ENCODE measurements at places on chromosomes 5 and 9. TPM values are rescaled to one million over a fixed set of nuclear protein-coding genes. Genes with fewer than 3 reads are reported as not detected.

DNA sequence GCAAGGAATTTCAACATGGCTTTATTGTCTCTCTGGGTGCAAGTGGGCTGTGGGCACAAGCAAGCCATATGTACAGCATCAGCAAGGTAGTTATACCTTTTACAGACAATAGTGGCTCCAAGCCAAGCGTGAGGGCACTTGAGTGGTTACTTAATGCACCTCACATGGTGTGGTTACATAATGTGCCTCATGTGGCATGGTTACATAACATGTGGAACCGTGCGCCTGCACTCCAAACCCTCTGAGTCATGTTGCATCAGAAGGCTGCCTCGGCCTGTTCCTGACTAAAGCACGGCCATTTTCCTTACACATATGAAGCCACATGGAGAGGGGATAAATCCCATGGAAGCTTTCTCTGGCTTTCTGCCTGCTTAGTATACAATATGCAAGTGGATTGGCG is 150.9 kb downstream of the OSTF1 start:
- no peaks in the 10 kb centered on the region for H3K4me1 ChIP-seq
- H3K27me3 ChIP-seq, result no peaks in the 10 kb centered on the region

DNA sequence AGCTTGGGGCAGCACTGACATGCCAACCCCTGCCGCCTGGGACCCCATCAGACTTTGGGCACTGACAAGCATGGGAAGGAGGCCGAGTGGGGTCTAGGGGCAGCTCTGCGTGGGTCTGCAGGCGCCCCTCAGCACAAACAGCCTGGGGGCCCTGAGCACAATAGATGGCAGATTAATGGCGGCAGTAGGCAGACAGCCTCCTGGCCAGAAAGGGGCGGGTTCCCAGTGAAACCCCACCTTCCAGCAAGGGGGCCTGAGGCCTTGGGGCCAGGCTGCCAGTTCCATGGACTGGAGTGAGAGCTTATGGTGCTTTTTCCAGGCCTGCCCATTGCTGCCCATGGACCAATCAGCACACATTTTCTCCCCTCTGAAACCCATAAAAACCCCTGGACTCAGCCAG is 2031.2 kb downstream of the EFNA5 start:
- no peaks in the 10 kb centered on the region for H3K27me3 ChIP-seq
- no peaks in the 10 kb centered on the region for H3K4me1 ChIP-seq
- H3K27ac ChIP-seq, result no peak overlapping the region
- H3K36me3 ChIP-seq, result no peaks in the 10 kb centered on the region
- no peak overlapping the region for H3K4me3 ChIP-seq
- DNase-seq, result no peak

Gene TEX48
- total RNA-seq, result not detected

Gene SUSD1
- 34.8 TPM for total RNA-seq

- no peak for DNase-seq
- H3K27ac ChIP-seq, result no peak overlapping the region
- no peaks in the 10 kb centered on the region for H3K27me3 ChIP-seq
- no peaks in the 10 kb centered on the region for H3K36me3 ChIP-seq
Observed at GRCh38 chr5:17289681-17290539, 72.5 kb downstream of the BASP1 start.

DNA sequence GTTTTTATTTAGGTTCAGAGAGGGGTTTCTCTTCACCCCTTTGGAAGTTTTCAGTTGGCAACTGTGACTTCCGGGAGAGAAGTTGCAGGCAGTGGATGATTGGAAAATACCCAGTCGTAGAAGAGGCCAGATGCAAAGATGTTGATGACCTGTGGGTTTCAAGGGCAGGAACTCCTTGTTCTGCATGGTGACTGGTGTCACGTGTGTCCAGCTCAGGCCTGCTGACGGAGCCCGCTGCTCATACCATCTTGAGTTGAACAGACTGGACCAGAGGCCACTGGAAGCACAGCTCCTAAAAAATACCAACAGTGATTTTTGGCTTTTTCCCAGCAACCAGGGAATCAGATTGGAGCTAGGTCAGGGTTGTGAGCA is 243.9 kb upstream of the KLF4 start:
- peaks cover 11% of the 10 kb centered on the region for H3K4me1 ChIP-seq
- H3K36me3 ChIP-seq, result no peaks in the 10 kb centered on the region
- peak overlapping the region; percentile 44 for H3K27ac ChIP-seq
- H3K27me3 ChIP-seq, result no peaks in the 10 kb centered on the region

Gene MARVELD2
- total RNA-seq, result 30.1 TPM

Gene EIF4E1B
- total RNA-seq, result 1.6 TPM

DNA sequence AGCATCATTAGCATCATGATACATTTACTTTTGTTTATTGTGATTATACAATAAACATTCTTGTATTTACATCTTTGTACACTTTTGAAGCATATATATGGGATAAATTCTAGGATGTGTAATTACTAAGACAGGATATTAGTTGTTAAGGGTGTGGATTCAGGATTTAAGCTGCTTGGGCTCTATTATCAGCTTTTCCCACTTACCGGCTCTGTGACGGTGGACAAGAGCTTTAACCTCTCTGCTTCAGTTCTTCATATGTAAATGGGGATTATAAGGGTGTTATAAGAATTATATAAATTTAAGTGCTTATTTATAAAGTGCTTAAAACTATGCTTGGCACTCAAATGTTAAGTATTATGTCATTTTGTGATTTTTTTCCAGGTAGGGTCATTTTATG is 131.1 kb downstream of the FER start:
- DNase-seq, result no peak
- H3K36me3 ChIP-seq, result no peaks in the 10 kb centered on the region
- no peaks in the 10 kb centered on the region for H3K27me3 ChIP-seq
- no peaks in the 10 kb centered on the region for H3K4me1 ChIP-seq

DNA sequence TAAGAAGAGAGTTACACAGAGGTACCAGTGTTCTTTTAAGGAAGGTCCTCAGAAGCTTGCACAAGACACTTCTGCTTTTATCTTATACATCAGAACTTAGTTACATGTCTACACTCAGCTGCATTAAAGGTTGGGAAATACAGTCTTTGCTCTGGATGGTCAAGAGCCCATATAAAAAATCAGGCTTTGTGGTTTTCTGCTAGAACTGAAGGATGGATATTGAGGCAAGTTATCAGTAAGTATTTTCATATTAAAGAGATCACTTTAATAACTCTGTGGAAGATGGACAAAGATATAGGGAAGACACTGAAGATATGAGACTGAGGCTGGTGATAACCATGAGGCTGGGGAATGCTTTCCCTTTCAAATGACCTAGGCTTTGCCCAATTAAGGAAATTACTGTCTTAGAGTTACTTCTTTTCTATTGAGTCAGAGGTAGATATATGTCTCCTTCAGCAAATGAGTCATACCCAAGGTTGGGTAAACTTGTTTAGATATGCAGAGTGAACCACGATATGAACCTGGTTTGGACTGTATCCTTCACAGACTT is 87.0 kb upstream of the TNC start:
- no peak for DNase-seq
- H3K4me3 ChIP-seq, result no peak overlapping the region
- no peaks in the 10 kb centered on the region for H3K4me1 ChIP-seq
- H3K36me3 ChIP-seq, result no peaks in the 10 kb centered on the region

DNA sequence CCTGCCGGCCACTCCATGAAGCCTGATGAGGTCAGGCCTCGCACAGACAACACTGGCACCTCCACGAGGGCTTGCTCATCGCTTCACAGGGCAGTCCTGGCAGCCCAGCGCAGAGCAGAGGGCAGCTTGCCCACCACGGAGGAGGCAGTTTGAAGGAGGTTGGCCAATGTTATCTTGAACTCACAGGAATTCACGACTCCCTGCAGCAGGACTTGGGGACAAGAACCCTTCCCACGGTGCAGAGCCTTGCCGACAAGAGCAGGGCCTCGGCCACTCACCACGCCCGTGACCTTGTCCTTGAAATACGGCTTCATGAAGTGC is 5.0 kb downstream of the SNAPC4 start:
- no peak overlapping the region for H3K27ac ChIP-seq
- H3K4me1 ChIP-seq, result peaks cover 12% of the 10 kb centered on the region
- H3K27me3 ChIP-seq, result no peaks in the 10 kb centered on the region
- DNase-seq, result no peak
- no peak overlapping the region for H3K4me3 ChIP-seq

DNA sequence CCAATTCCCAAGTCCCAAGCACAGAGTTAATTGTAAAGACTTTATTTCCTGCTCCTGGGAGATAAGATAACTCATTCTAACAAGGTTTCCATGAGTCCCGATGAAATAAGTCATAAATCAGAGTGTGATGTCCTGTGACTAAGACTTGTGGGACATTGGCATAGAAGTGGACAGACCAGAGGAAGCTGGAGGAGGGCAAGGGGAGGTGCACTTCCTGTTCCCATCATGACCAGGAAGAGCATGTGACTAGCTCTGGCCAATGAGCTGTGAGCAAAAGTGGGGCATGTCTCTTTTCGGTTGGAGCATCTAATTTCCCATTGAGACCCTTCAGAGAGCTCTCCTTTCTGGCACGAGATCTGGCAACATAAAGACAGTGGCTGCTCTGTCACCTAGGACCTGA is 100.4 kb downstream of the ZNF354C start:
- no peaks in the 10 kb centered on the region for H3K4me1 ChIP-seq
- no peaks in the 10 kb centered on the region for H3K27me3 ChIP-seq
- no peak overlapping the region for H3K4me3 ChIP-seq
- DNase-seq, result no peak
- H3K27ac ChIP-seq, result no peak overlapping the region
- no peaks in the 10 kb centered on the region for H3K36me3 ChIP-seq

- no peak overlapping the region for H3K27ac ChIP-seq
- no peaks in the 10 kb centered on the region for H3K4me1 ChIP-seq
- H3K36me3 ChIP-seq, result peaks cover 7% of the 10 kb centered on the region
- no peak overlapping the region for H3K4me3 ChIP-seq
Observed at GRCh38 chr9:97293207-97293721, 14.2 kb upstream of the CCDC180 start.

Gene DMRT2
- total RNA-seq, result 0.74 TPM

GRCh38 chr5:133534566-133534965 is 77.8 kb downstream of the FSTL4 start:
- no peaks in the 10 kb centered on the region for H3K27me3 ChIP-seq
- H3K4me3 ChIP-seq, result no peak overlapping the region
- no peaks in the 10 kb centered on the region for H3K4me1 ChIP-seq
- H3K27ac ChIP-seq, result no peak overlapping the region
- DNase-seq, result no peak

DNA sequence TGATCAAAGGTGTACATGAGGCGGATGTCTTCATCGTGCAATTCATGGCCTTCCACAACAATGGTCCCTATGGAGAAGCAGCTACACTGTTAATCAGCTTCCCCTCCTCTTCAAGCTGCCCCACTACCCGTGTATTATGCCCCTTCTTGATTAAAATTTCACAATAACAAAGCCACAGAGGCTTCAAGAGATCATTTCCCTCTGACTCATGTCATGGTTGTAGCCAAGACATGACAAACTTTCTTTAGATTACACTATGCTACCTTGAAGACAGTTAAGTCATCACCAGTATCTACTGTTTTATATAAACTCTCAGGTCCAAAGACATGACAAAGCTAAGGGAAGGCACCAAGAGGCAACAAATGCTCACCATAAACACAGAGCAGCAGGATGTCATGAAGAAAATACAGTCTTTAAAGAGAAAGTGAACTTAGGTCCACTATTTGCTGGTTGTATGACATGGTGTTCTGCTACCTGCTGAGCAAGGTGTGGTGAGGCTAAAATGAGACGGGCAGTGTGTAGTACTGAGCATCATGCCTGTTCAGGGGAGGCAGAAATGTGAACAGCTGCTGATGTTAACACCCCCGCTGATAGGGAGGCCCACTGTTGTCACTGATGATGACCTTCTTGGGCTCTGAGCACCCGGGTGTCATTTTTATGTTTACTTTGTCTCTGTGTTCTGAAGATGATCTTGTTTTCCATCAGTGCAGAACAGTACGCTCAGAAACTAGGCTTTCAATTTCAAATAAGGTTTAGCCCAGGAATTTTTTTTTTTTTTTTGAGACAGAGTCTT is 48.3 kb downstream of the IARS1 start:
- no peaks in the 10 kb centered on the region for H3K4me1 ChIP-seq
- H3K36me3 ChIP-seq, result peaks cover 44% of the 10 kb centered on the region
- no peak for DNase-seq
- no peak overlapping the region for H3K4me3 ChIP-seq
- no peak overlapping the region for H3K27ac ChIP-seq
- no peaks in the 10 kb centered on the region for H3K27me3 ChIP-seq

DNA sequence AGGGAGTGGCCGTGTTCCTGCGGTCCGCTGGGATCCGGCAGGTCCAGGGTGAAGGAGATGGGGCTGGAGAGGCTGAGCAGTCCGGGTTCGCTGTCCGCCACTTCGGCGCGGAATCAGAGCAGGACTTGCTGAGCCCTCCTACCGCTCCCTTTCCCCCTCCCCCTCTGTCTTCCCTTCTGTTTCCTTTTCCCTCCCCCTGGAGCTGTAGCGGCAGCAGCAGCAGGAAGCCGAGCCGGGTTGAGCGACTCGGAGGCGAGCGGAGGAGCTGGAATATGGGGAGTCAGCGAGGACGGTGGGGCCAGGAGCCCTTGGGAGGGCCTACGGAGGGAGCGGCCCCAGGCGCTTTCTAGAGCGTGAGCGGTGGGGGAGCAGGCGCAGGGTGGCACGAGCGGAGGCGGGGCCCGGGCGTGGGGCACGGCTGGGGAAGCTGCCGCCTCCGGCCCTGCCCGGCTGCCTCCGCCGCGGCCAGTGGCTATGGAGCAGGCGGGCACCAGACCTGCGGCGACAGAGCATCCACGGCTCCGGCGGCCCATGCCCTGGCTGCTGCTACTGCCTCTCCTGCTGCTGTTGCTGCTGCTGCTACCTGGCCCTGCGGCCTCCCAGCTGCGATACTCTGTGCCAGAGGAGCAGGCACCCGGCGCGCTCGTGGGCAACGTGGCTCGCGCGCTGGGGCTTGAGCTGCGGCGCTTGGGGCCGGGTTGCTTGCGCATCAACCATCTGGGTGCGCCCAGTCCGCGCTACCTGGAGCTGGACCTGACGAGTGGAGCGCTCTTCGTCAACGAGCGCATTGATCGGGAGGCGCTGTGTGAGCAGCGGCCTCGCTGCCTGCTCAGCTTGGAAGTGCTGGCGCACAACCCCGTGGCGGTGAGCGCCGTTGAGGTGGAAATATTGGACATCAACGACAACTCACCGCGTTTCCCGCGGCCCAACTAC is at the start of gene PCDHAC2:
TSS of gene PCDHAC2 (plus strand) at position 184 of the 933 bp plus-strand sequence. CDS start at position 475, 291 bp downstream.
- no peaks in the 10 kb centered on the region for H3K36me3 ChIP-seq
- no peak for DNase-seq
- peak within 1 kb of the TSS; percentile 41 for H3K4me3 ChIP-seq
- peaks cover 2% of the 10 kb centered on the region for H3K4me1 ChIP-seq

DNA sequence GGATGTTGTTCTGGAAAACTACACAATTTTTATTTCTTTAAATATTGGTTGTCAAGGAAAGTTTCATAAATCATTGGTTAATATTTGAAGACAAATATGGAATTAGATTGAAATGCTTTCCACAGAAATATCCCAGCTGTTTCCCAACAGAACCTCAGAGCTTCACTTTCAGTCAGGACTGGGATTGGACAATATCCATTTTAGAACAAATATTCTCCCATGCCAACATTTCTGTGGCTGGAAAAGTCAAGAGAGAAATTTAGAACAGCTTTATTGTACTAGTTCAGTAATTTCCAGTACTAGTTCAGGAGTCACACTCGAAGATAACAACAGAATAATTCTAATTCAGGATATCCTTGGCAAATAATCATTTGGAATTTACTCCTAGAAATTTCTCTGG is 116.1 kb upstream of the TUT7 start:
- DNase-seq, result no peak
- no peak overlapping the region for H3K4me3 ChIP-seq
- H3K4me1 ChIP-seq, result no peaks in the 10 kb centered on the region
- no peaks in the 10 kb centered on the region for H3K27me3 ChIP-seq

Gene ANXA6
- 85.7 TPM for total RNA-seq
